ENCODE measurements at places on chromosomes 7 and 10.

DNA sequence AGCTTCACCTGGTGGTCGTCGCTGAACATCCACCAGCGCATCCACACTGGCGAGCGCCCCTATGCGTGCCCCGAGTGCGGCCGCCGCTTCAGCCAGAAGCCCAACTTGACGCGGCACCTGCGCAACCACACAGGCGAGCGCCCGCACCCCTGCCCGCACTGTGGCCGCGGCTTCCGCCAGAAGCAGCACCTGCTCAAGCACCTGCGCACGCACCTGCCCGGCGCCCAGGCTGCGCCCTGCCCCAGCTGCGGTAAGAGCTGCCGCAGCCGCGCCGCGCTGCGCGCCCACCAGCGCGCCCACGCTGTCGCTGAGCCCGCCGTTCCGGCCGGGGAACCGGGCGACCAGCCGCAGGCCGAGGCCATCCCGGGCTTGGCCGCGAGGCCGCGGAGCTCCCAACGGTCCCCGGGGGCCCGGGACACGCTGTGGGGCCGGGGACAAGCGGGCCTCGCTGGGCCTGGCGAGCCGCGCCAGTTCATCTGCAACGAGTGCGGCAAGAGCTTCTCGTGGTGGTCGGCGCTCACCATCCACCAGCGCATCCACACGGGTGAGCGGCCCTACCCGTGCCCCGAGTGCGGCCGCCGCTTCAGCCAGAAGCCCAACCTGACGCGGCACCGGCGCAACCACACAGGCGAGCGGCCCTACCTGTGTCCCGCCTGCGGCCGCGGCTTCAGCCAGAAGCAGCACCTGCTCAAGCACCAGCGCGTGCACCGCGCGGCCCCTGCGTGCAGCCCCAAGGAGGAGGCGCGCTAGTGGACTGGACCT is 18.4 kb downstream of the ZNF775 start:
- no peak for DNase-seq

- no peak for DNase-seq
Observed at GRCh38 chr7:97006816-97007582, 1.6 kb downstream of the DLX6 start.

GRCh38 chr7:143494622-143495021 is 16.9 kb downstream of the TAS2R41 start:
- DNase-seq, result no peak

DNA sequence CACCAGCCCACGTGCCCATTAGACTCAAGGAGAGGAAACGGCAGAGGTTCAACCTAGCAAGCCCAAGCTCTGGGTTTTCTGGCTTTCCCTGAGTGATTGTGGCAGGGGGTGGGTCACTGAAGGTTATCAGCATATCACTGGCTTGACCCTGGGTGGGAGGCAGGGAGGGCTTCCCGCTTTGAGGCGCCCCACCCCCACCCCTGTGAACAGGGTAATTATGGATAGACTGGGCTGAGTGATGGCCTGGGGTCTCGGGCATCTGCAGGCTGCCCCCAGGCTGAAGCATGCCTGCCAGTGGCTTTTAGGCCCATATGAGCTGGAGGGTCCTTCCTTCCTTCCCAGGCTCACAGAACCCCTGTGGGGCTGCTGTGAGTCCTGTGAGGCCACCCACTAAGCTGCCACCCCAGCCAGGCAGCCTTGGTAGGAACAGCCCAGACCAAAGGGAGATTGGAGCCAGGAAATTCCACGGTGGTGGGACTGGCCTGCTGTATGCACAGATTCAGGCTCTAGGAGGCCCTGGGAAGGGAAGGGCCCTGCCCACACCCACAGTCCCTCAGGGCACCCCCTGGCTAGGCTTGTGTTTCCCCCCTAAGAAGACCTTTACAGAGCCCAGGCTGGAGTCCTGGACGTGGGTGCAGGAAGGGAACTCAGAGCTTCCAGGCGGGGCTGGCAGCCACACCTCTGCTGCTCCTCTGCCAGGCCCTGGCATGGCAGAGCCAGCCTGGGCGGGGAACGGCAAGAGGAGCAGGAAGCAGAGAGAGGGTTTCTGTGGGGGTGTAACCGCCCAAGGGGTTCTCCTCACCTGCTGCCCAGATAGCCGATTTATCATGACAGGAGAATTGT is 33.1 kb downstream of the GPRIN2 start:
- DNase-seq, result no peak

DNA sequence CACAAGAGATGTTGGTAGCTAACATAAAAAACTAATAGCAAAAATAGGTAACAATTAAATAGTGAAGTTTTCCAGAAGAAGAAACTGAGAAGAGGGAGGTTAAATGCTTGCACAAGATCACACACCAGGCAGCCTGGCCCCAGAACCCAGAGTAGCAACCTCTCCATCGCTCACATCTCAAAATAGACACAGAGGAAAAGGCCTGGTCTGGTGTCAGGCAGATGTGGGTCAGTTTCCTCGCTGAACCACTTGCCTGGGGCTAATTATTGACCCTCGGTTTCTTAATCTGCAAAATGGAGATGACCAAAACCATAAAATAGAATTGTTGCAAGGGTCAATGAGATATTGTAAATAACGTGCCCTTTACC is 44.5 kb upstream of the STK17A start:
- DNase-seq, result no peak

DNA sequence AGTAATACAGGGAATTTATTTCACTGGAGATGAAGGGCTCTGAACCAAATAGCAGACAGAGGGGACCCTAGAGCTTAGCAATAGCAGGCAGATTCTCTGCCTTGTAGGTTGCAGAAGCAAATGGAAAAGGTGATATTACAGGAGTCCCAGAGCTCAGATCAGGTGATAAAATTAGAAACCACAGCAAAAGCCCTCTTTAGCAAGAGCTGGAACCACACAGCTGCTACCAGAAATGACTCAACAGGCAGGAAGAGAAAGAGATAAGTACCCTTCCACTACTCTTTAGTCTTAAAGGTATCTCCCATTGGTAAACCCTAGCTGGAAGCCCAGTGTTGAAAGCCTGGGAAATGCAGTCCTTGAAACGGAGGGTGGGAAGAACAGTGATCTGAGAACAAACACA is 535.6 kb upstream of the GHITM start:
- no peak for DNase-seq

DNA sequence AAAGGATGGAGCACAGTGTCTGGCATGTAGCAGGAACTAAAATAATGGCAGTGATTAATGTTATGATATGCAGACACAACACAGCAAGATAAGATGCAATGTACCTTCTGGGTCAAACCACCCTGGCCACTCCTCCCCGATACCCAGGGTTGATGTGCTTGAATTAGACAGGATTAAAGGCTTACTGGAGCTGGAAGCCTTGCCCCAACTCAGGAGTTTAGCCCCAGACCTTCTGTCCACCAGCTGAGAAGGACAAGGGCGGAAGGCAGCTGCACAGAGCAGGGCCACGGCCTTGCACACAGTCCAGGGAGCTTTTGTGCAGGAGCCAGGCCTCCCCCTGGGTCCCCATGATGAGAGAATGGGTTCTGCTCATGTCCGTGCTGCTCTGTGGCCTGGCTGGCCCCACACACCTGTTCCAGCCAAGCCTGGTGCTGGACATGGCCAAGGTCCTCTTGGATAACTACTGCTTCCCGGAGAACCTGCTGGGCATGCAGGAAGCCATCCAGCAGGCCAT is at the start of gene RBP3:
Gene RBP3, plus strand, starts transcription at position 226 of the 514 bp plus-strand sequence. Its CDS starts 122 bp downstream, at position 348.
- DNase-seq, result no peak

GRCh38 chr10:54854843-54855242 is 53.8 kb upstream of the PCDH15 start:
- no peak for DNase-seq

DNA sequence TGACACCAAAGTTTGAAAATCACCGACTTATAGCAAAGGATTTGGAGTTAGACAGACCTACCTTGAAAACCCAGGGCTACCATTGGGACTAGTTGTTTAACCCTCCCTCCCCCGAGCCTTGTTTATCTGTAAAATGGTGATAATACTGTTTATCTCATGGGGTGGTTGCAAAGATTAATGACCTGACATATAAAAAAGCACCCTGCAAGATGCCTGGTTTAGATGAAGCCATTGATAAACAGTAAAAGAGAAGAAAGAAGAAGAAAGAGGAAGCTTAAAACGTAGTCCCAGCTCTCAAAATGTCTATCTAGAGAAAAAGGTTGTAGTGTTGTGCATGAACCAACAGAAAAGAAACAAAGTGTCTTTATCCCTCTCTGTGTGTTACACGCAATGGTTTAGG is 145.7 kb downstream of the FGFR2 start:
- no peak for DNase-seq

GRCh38 chr7:17139081-17139480 is 159.4 kb upstream of the AHR start:
- no peak for DNase-seq

- no peak for DNase-seq
Observed at GRCh38 chr10:123962756-123963530, 71.3 kb upstream of the CPXM2 start.

DNA sequence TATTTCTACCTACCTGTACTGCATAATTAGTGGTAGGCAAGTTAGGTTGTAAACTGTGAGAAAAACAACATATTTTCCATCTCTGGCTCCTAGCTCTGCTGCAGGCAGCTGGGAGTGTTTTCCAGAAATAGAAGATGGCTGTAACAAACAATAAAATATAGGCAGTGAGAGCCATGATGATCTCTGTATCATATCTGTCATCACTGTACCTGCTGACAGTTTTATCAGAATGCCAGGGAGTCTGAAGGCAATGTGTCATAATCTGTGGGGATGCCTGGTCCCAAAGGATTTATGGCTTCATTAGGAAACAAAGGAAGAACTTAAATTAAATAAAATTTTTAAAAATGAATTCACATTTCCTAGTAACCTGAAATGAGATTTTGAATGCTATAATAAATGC is 160.9 kb upstream of the SMIM30 start:
- no peak for DNase-seq

GRCh38 chr7:56537952-56538351 is 421.7 kb upstream of the NUPR2 start:
- DNase-seq, result no peak

- DNase-seq, result no peak
Observed at GRCh38 chr10:33215154-33215553, 119.3 kb downstream of the NRP1 start.

- DNase-seq, result no peak
Observed at GRCh38 chr10:31000867-31001266, 30.8 kb downstream of the ZNF438 start.

DNA sequence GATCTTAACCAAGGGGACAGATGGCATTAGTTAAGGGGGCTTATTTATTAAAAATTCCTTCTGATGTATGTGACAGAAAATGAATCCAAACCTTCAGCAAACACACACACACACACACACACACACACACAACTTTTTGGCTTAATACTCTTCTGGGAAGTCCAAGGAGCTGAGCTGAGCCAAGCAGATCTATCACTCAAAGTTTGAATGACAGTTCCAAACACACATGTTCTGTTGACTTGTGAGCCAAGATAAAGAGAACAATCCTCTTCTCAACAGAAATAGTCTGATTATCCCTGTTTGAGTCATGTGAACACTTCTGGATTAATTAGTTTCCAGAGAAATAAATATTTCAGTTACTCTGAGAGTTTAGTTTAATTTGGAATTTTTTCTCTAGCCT is 31.5 kb downstream of the KBTBD2 start:
- no peak for DNase-seq

- no peak for DNase-seq
Observed at GRCh38 chr7:158973440-158973839, 117.1 kb downstream of the DYNC2I1 start.

GRCh38 chr7:30232391-30232790 is 52.0 kb upstream of the ZNRF2 start:
- no peak for DNase-seq

- DNase-seq, result no peak
Observed at GRCh38 chr7:98177553-98177952, 33.7 kb upstream of the BHLHA15 start.

- DNase-seq, result no peak
Observed at GRCh38 chr7:27073076-27073475, 22.7 kb downstream of the HOXA1 start.

GRCh38 chr7:12199363-12199762 is 11.7 kb upstream of the TMEM106B start:
- DNase-seq, result no peak

GRCh38 chr10:77566914-77567566 is 70.6 kb downstream of the KCNMA1 start:
- no peak for DNase-seq

DNA sequence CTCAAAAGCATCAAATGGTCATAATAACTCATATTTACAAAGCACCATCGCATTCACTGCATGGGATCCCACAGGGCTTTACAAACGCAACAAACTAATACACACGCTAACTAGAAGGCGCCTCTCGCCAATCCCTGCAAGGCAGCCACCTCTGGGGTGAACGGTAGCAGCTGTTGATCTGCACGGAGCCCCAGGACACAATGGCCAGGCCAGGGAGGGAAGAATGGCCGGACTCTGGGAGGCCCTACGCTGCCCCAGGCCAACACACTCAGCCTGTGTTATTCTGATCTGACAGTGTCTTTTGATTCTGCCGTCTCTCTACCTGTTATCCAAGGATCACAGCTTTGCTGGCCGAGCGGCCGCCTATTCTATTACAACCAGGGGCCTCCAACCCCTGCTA is 41.8 kb downstream of the HABP2 start:
- DNase-seq, result no peak

DNA sequence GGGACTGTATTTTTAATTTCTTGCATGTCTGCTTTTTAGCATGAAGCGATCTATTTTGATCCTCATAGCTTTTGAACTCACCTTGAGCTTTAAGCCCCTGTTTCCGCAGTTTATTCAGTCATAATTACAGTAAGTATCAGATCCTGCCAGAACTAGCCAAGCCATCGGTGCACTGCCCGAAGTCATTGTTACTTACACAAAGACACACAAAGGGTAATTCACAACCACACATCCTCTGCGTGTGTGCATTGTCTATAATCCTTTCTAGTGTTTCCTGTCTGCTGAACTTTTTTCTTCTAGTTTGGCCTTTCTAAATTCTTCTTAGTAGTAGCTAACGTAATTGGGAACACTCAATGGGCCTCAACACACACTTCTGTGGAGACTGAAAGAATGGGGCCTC is 133.0 kb downstream of the SFMBT2 start:
- no peak for DNase-seq

DNA sequence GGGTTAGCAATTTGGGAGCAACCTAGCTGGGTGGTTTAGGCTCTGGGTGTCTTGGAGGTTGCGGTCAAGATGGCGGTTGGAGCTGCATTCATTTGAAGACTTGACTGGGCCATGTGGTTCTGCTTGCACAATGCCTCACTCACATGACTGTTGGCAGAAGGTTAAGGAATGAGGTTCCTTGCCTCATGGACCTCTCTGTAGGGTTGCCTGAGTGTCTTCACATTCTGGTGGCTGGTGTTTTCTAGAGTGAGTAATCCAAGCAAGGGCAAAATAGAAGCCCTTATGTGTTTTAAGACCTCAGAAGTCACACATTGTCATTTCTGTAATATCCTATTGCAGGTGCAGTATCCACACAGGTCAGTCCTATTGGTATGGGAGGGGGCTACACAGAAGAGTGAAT is 52.0 kb downstream of the CDK14 start:
- no peak for DNase-seq

DNA sequence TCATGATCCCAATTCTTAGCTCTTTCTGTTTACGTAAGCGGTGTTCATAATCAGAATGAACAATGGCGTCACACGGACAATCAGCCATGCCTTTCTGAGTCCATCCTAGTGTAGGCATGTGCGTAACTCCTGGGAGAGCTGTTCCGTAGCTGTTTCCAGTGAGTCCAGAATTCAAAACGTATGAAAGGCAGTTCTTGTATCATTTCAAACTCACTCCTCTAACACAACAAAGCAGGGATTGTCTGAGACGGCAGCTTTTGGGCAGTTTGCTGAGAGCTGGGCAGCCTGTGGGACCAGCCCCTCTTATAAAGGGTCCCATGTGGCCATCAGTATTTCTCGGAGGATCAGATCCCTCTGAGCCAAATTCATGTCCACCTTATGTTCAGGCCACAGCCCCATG is 43.4 kb downstream of the PSPH start:
- DNase-seq, result no peak

GRCh38 chr7:36057323-36057722 is 95.7 kb upstream of the EEPD1 start:
- DNase-seq, result no peak
